Suppressor macrophage treated with lipopolysaccharide for 1 hour (primary cell): ENCODE measurements at places on chromosomes 13 and 19.

GRCh38 chr19:7152568-7152967, 83.1 kb downstream of the ZNF557 start:
- DNase-seq = no peak

- DNase-seq = peak; percentile 33
These were observed 22.9 kb downstream of the RAB20 start for GRCh38 chr13:110538632-110539031.

- no peak for DNase-seq
These were observed 4.5 kb upstream of the PRKD2 start for GRCh38 chr19:46721269-46722003.

DNA sequence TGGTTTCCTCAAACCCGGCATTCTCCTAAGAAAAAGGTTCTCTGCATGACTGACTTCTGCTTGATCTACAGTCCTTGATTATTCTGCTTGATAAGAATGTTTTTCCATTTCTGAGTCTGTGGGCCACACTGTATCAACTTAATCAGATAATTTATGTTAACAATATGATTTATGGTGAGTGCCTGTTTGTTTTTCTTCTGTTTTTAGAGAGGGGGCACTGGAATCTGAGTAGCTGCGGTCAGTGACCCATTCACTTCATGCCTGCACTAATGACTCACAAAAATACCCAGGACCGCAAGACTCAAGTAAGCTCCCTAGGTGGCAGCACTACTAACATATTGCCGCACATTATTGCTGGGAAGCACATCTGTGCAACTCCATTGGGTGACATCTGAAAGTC, 542.3 kb upstream of the ATXN8OS start:
- DNase-seq = no peak

- no peak for DNase-seq
These were observed 4.2 kb upstream of the IZUMO2 start for GRCh38 chr19:50167314-50167721.

DNA sequence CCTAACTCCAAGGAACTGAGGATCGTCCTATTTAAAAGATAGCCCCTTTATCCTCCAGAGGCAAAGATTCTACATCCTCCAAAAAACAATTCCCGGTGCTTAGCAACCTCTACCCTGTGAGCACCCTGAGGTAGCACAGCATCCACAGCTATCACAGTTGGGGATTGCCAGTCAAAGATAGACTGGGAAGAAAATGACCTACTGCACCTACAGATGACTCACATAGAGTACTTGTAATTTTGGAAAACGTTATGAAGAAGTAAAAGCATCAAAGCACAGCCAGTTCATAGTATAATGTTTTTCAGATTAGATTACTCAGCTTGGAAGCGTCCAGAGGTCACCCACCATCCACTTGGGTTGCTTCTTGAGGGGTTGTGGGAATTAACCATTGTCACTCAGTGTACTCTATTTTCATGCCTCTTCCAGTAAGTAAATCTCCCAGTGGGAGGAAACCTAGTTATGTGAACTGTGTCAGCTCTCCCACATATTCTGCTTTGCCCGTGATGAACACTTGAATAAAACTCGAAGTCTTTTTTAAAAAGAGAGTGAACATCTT, 8.9 kb upstream of the FAM124A start:
- no peak for DNase-seq

DNA sequence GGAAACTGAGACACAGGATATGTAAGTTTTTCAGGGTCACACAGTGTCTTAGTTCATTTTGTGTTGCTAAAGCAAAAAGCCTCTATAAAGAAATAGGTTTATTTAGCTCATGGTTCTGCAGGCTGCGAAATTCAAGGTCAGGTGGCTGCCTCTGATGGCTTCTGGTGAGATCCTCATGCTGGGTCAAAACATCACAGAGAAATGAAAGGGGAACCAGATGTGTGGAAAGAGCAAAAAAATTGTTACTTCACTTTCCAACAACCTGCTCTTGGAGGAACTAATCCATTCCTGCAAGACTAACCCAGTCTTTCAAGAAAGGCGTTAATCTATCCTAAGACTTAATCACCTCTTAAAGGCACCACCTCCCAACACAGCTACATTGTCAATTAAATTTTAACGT, 64.2 kb upstream of the UBL3 start:
- DNase-seq = peak; percentile 29

DNA sequence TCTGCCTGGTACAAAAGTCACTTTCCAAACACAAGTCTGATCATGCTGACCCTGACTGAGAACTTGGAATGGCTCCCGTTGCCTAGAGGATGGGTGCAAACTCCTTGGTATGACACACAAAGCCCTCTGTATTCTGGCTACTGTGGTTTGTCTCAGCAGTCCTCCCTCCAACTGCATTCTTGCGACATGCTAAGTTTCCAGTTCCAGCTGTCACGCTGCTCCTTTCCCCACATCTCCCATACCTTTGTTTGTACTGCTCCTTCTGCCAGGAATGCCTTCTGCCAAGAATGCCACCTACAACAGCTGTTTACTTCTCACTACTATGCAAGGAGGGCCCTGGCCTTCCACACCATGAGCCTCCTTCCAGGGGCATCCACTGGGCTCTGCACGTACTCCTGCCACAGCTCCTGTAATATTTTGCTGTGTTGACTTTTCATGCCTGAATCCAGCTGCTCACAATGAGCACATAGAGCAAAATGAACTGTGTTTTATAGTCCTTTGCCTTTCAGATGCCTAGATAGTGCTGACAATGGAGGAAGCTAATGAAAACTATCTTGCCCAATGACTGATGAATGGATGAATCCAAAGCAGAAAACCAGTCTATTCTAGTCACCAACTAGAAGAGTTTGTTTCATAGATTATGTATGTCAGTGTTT, 543.7 kb downstream of the EFNB2 start:
- no peak for DNase-seq

GRCh38 chr13:50682002-50682401, 161.5 kb downstream of the DLEU7 start:
- DNase-seq = no peak

- DNase-seq = no peak
These were observed 76.5 kb downstream of the ZNF726 start for GRCh38 chr19:23991170-23991569.

DNA sequence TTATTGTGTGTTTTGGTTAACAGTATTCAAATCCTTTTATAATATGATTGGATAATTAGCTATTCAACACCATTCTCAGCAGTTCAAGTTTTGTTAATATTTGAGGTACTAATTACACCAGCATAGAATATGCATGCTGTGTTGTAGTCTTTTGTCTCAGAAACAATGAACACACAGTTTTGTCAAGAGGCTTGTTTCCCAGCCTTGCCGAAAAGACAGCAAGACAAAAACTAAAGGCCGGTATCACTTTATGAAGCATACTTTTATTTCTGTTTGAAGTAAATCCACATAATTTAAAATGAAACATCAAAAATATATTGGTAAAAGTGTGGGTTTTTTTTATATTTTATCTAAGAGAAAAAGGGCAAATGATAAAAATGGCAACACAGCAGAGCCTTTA, 7.5 kb downstream of the GPR180 start:
- DNase-seq = no peak

- no peak for DNase-seq
These were observed 239.9 kb upstream of the TSHZ3 start for GRCh38 chr19:31589109-31589508.

GRCh38 chr13:75651013-75651412, 14.9 kb downstream of the LMO7 start:
- DNase-seq = no peak

- no peak for DNase-seq
These were observed at the start of gene GAMT for GRCh38 chr19:1401138-1401888. TSS of gene GAMT (minus strand) at chr19:1401542. CDS start at chr19:1401476, 66 bp downstream.

DNA sequence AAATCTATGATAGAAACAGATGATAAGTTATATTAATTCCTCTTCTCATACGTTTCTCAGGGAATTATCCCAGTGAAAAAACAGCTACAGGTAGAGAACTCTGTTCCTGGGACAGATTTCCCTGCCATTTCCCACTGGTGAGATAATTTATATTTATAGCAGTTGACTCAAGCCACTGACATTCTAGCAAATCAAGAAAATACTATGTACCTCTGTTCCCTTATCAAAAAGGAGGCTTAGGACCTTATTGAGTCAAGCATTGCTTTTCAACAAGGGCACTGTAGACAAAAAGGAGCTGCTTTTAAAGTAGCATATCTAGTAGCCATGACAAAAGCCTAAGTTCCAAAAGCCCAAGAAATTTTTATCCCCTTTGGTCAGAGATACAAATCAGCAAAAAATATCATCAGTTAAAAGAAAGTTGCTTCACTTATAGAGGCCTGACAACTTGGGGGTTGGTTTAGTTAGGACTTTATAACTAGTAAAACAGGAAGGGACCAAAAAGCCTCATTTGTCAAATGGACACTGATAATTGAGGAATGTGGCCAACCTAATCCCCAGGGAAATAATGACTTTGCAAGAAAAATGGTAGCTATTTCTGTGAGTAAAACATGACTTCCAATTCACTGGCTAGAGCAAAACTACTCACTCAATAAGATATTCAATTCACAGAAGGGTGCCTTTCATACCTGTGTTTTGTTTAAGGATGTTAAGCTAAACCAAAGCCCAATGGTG, 652.5 kb downstream of the SLITRK1 start:
- DNase-seq = no peak

DNA sequence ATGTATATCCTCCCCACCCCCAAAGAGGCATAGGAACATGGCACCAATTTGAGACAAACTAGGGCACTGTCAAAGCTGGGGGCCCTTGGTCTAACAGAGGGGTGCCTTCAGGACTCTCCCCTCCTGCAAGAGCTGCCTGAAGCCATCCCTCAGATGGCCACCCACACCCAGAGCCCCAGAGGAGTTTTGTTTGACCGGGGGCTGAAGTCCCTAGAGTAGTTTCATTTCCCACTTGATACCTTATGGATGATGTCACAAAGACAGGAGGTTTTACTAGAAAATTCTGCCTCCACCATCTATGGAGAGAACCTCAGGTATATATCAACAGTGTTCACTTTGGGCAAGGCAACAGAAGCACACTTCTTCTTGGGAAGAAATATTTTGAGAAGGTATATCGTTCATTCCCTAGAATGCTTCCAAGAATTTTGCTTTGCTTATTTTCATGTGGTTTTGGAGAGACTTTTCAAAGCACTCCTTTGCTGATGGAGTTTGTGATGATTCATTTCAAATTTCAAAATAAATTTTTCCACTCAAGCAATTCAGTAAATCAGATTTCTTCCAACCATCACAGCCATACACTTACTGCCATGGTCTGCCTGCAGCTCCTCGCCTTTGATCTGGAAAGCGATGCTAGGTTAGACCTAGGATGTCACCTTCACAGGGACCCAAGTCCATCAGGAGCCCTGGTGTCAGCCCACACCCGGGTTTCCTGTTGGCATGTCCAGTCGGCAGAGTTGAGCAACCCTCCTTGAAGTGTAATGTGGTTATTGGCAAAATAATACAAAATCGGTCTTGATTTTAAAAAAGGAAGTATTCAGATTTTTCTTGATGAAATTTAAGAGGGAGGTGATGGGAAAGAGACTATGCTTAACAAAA, 207.0 kb downstream of the SHISA2 start:
- DNase-seq = peak; percentile 12

DNA sequence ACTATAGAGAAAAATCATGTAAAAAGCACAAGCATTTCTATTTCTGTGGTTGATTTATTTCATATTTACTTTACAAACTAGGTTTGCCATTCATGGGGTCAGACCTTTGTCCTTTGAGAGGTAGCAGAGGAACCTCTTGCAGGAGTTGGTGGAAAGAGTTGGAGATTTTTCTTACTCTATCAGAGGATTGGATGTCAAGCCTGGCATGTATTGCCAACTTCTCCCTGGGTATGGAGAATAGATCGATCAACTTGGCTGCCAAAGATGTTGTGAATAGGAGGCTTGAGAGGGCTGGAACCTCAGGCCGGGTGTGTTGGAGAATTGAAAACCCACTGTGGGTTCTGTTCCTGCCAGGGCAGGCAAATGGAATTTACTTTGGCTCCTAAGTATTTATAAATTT, 81.2 kb downstream of the WDFY2 start:
- DNase-seq = no peak

DNA sequence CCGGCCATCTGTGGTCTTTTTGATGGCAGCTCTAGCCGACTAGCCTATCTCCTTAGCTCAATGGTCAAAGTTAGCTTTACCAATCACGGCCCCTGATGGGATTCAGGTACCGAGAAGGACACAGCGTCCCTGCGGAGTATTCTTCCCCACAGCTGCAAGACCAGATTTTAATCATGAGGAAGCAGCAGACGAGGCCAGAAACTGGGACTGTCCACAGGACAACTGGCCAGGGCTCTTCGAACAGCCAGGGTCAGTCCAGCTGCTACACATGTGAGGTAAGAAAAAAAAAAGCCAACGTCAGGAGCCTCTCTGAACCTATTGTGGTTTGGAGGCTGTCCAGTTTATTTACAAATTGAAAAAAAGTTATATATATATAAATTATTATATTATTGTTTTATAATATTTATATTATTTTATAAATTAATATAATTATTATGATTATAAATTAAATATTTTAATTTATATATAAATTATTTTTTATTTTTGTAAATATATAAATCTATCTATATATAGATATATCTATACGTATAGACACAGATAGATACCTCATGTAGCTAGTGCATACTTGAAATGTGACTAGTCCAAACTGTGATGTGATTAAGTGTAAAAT, 10.8 kb downstream of the RINL start:
- no peak for DNase-seq

DNA sequence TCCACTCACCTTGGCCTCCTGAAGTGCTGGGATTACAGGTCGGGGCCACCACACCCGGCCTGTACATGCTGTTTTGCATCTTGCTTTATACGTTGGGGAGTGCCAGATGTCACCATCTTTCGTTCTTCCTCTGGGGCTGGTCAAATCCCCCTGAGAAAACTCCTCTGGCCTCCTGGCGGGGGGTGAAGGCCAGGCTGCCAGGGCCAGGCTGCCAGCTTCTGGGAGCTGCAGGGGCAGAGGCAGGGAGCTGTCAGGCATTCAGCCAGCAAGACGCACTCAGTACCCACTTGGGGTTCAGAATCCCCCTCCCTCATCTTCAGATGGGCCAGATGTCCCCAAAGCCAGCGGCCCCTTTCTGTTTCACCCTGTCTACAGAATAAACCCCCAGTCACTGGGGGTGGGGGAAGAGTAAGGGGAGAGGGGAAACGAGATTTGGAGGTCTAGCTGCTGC, 16.1 kb downstream of the ZSWIM9 start:
- no peak for DNase-seq

GRCh38 chr13:50133358-50133953, 118.2 kb downstream of the KCNRG start:
- no peak for DNase-seq

- DNase-seq = no peak
These were observed 303.6 kb downstream of the GPC5 start for GRCh38 chr13:91701975-91702374.

- DNase-seq = peak; percentile 89
These were observed at the start of gene ZNF486 for GRCh38 chr19:20167020-20167644. TSS of gene ZNF486 (plus strand) at chr19:20167214. CDS start at chr19:20167331, 117 bp downstream.
